ENCODE measurements at places on chromosomes 11 and 22.

GRCh38 chr11:120462825-120463224 is 48.7 kb upstream of the GRIK4 start:
- no peak for DNase-seq

- peak; percentile 69 for DNase-seq
Observed at GRCh38 chr11:118771547-118772288, 19.2 kb downstream of the DDX6 start.

GRCh38 chr22:43200555-43200954 is 13.6 kb upstream of the TTLL12 start:
- no peak for DNase-seq

DNA sequence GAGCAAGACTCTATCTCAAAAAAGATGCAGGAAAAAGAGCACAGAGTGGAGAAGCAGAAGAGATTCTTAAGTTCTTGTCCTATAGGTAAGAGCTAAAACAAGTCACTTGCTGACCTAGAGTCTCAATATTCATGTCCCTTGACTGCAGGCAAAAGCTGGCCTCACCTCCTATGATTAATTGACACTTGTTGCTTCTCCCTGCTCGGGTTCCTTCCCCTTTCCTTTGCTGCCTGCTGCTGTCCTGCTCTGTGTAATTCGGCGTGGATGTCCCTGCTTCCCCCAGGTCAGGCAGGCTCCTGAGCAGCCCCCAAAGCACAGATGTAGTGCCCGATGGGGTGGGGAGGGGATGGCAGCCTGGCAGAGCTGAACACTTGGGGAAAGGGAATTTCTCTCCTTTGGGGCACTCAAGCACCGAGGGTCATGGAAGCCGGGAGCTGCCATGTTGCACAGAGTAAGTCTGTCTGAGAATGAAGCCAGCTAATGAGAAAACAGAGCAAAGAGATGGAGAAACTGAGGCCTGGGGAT is 60.8 kb upstream of the NUP50 start:
- no peak for DNase-seq

Measured in MV-4-11 (cell line).